ENCODE measurements at places on chromosomes 3 and 15.

DNA sequence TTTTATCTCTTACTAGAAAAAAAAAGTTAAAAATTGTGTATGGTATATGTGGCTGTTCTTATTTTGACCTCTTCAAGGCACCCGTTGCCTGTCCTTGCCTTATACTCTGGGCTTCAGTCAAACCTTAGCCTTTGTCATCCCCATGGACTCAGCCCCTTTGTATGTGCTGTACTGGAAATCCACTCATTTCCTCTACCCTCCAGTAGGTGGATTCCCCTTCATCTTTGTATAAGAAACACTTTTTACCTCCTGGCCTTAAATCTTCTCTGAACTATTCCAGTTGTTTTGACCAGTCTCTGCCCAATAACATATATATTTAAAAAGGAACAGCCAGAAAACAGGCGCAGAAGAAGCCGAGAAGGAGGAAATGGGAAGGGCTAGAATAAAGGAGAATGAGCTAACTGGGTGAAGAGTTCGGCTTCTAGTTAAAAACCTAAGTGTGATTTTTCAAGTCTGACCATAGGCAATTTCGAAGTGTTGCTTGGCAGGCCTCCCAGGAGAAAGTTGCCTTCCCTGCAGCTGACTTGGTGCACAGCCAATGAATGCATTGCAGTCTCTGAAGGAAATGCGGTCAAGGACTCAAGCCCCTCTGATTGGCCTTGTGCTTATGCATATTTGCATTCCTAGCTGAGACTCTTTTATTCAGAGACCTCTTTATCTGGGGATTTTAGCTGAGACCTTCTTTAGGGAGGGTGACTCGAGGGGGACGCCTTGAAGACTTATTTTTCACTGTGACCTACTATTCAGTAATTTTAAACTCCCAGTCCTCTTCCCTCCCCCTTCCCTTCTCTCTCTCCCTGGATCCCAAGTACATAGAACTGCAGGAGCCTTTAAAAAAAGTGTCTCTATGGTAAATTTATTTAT is 277.4 kb downstream of the ROBO1 start:
- no peak for DNase-seq

GRCh38 chr3:137588871-137589270 is 175.2 kb upstream of the SOX14 start:
- DNase-seq = no peak

DNA sequence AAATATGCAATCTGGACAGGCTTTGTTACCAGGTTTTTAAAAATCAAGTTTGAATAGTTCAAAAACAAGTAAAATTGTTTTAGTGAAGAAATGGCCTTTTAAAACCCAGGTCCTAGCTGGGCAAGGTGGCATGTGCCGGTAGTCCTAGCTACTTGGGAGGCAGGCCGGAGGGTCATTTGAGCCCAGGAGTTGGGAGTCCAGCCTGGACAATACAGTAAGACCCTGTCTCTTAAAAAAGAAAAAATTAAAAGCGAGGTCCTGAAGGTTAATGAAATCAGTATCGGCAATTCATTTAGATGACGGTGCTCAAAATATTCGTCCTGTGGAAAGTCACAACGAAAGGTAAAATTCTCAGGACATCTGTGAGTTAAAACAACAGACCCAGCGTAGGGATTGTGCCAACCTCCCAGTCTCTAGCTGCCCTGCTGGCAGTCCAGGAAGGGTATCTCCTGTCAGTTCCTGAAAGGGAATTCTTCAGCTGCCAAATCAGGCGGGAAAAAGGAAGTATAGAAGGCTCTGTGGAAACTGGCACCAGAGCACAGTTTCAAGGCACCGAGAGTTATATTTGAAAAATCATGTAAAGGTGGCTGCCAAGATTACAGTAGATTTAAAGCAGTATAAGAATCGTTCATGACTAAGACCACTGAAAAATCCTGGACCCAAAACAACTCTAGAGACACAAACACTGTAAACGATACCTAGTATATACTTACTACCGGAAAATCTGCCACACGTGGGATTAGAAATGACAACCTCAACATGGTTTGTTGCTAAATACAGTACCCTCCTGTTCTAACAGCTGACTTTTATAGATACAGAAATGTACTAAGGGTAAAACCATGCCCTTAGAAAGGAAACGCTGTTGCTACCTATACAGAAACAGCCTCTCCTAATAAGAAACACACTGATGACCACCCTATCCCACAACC is 1.2 kb upstream of the ABHD17C start:
- DNase-seq = no peak

DNA sequence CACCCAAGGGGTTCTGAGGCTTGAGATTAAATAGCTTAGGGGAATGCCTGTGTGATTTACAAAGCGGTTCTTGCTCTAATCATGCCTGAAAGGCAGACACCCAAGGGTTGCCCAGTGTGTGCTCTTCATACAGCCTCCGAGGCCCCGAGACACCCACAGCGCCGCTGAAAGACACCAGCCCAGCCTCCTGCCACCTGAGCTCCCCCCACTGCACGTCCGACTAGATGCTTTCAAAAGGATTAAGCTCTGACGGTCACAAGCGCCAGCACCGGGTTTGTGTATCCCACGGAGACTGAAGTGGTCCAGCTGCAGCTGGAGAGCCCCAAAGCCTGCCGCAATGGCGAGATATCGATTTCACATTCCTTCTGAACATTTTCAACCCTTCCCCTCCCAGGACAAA is 50.3 kb downstream of the SPATA12 start:
- DNase-seq = no peak

DNA sequence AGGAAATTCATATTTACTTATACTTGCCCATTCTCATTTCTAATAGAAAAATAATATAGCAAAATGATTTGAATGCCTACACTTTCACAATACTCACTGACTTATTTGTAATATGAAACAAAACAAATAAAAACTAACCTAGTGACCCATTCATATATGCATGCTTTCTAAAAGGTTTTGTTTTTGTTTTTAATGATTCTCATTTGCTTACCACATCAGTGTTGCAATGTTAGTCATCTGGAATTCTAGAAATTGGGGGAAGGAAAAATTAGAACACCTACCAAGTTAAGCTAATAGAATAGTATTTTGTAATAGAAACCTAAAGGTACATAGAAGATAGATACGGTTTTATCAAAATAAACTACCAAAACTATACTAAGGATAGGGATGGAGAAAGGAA is 214.1 kb upstream of the CNTN6 start:
- DNase-seq = no peak

DNA sequence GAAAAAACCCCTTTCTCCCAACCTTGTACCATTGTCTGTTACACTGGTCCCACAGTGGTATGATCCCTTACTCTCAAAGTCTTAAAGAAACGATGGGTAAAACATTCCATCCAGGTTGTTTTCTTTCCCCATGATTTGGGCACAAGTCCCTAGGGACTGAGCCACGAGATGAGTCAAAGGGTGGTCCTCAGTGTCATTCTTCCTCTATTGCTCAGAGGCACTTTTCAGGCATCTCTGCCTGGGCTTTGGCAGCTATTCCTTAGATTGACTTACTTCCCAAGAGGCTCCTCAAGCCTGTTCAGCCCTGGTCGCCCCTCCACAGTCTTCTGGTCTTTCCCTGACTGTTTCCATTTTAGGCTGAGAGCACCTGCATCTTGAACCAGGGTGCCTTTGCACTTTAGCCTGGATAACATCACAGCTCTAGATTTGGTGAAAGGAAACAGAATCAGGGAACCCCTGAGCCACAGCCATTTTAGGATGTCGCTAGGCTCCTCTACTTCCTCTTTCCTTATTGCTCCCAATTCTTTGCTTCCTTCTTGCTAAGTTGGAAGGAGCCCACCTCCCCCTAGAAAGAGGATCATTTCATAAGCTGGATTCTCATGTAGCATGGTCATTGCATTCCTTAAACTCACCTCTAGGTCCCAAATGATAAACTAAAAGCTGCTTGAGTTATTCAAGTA is 131.0 kb upstream of the TPRG1 start:
- DNase-seq = no peak

DNA sequence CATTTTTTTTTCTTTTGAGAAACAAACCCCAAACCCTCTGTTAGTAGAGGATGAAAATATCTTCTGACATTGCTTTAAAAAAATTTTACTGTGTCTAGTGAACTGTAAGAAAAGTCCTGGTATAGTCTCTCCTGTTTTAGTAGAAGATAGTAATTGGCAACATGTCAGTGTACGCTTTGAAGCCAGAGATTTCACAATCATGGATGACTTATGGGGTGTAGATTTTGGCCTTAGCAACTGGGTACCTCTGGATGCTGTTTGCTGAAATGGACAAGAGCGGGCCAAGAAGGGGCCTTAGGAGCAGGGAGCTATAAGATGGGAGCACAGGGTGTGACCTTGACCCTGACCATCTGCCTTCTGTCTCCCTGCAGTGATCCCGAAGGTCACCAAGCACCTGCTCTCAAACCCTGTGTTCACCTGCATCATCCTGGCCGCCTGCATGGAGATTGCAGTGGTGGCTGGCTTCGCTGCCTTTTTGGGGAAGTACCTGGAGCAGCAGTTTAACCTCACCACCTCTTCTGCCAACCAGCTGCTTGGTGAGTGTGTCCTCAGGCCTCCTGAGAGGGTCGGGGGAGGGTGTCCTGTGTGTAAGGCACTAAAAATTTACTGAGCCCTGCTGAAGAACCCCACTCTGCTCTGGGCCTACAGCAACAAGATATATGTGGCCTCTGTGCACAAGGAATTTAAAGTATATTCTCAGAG is 266.7 kb downstream of the SLCO3A1 start:
- DNase-seq = no peak

DNA sequence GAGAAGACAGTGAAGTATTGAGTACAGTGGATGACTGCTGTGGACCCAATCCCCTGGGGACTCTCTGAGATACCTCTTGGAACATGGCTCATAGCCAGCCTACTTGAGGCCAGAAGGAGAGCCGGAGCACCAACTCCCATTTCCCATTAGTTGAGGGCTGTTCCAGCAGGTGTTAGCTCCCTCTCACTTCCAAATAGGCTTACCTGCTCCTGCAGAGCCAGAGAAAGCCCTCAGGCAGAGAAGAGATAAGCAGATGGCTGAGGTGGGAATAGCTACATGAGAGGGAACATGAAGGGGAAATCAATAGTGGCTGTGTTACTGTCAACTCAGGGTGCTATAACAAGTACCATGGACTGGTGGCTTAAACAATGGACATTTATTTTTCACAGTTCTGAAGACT is 4.6 kb upstream of the CCK start:
- DNase-seq = no peak
